AG04449 (cell line): ENCODE measurements at places on chromosomes 7 and 10.
A peak's percentile ranks its signal among the peaks of the same experiment; 100 is the strongest.

- DNase-seq = no peak
Observed at GRCh38 chr7:94391726-94392392, 2.8 kb upstream of the COL1A2 start.

- no peak for DNase-seq
Observed at GRCh38 chr10:33412241-33412640, 77.8 kb upstream of the NRP1 start.

DNA sequence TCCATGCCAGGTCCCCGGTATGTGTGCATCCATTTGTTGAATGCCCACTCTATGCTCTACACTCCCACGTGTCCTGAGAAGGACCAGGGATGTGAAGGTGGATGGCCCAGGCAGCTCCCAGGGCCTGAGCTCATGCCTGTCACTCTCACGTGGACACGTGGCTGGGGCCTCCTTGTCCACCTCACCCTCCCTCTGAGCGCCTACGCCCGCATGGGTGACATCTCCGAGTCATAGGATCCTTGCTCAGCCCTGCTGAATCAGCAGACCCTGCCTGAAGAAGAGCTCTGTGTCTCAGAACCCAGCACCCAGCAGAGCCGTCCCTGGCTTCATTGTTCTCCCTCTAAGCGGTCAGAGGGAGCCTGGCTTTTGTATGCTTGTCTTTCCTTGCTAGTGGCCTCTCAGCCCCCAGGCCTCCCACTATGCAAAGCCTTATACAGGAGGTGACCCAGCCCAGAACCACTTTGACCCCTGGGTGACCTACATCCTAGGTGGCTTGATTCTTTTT is 107.9 kb upstream of the PPIF start:
- no peak for DNase-seq

DNA sequence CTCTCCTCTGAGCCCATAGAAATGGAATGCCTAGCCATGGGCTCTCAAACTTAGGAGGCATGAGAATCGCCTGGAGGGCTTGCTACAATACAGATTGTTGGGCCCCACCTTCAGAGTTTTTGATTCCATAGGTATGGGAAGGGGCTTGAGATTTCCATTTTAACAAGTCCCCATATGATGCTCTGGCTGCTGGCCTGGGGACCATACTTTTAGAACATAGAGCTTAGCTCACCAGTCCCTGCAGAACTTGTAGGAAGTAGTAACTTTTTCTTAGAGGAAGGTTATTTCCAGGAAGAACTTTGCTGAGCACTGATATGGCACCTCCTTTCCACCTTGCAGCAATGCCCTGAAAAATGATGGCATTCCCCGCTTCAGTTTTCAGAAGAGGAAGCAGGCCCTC is 177.0 kb upstream of the ZMIZ1 start:
- DNase-seq = no peak

DNA sequence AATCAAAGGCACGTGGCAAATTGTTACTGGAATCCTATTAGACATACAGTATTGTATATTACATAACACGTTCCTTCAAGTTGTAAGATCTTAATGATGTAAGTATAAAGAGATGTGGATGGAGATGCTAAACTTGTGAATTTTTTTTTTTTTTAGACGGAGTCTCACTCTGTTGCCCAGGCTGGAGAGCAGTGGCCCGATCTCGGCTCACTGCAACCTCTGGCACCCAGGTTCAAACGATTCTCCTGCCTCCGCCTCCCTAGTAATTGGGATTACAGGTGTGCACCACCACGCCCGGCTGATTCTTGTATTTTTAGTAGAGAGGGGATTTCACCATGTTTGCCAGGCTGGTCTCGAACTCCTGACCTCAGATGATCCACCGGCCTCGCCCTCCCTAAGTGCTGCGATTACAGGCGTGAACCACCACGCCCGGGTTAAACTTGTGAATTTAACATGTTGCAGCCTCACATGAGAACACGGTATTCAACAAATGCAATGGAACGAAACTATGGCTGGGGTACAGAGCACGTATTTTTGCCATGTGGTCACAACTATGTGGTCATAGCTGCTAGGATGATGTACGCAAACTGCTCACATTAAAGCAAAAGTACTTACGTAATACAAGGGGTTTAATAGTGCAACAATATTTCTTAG is 818 bp upstream of the SUPV3L1 start:
- DNase-seq = no peak

GRCh38 chr10:48623607-48624132 is 18.8 kb upstream of the ARHGAP22 start:
- no peak for DNase-seq

GRCh38 chr10:69449841-69450240 is 1.4 kb upstream of the TSPAN15 start:
- no peak for DNase-seq

GRCh38 chr10:22369434-22370072 is 24.3 kb downstream of the SPAG6 start:
- no peak for DNase-seq

GRCh38 chr10:22554461-22555182 is 159.8 kb downstream of the PIP4K2A start:
- peak; percentile 29 for DNase-seq

- DNase-seq = no peak
Observed at GRCh38 chr10:22690614-22691431, 23.6 kb downstream of the PIP4K2A start.

- no peak for DNase-seq
Observed at GRCh38 chr7:1849351-1850041, 179.4 kb downstream of the ELFN1 start.

GRCh38 chr10:64109926-64110495 is 588.8 kb downstream of the REEP3 start:
- no peak for DNase-seq

DNA sequence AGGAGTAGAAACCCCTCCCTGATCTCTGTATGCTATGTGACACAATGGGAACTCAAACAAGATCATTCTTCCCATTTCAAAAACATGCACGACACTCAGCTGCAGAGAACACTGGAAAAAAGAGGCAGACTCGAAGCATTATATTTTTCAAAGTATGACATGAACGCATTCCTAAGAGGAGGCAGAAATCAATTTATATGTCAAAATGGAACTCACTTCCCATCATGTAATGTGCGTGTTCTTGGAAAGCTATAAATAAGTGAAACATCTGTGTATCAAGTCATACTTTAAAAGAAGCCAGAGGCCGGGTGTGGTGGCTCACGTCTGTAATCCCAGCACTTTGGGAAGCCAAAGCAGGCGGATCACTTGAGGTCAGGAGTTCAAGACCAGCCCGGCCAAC is 142.7 kb downstream of the ICA1 start:
- no peak for DNase-seq

GRCh38 chr10:29804025-29804852 is 169.5 kb upstream of the SVIL start:
- DNase-seq = peak; percentile 63

DNA sequence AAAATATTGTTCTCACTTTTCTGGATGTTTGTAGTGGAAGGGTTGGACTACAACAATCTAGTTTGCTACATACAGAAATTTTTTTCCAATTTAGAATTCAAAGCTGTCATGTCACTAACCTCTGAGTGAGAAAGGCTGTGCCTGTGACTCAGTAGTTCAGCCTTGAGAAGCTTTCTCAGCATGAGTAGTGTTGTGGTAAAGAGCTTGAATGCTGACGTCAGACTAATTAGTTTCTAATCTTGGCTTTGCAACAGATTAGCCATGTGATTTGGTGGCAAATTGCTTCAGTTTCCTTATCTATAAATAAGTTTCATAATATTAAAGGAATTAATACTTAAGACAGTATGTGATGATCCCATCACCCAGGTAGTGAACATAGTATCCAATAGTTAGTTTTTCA is 83.8 kb downstream of the ABCA13 start:
- no peak for DNase-seq

GRCh38 chr10:11440250-11441150 is 170.9 kb downstream of the USP6NL start:
- DNase-seq = no peak

GRCh38 chr10:126917975-126918908 is 13.0 kb downstream of the DOCK1 start:
- no peak for DNase-seq

DNA sequence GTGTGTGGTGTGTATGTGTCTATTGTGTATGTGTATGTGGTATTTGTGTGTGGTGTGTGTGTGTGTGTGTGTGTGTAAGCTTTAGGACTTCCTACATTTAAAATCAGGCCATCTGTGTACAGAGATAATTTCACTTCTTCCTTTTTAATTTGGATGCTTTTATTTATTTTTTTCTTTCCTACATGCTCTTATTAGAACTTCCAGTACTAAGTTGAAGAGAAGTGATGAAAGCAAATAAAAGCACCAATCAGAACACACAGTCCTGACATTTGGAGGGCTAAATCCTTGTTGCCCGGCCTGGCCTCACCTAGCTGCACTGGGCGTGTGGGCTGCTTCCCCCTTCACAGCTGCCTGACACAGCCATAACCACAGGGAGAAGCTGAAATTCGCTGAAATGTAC is 3.8 kb upstream of the MRC1 start:
- no peak for DNase-seq

GRCh38 chr10:120793088-120793487 is 58.1 kb upstream of the WDR11 start:
- no peak for DNase-seq

GRCh38 chr10:60661637-60662036 is 116.6 kb upstream of the CDK1 start:
- no peak for DNase-seq

DNA sequence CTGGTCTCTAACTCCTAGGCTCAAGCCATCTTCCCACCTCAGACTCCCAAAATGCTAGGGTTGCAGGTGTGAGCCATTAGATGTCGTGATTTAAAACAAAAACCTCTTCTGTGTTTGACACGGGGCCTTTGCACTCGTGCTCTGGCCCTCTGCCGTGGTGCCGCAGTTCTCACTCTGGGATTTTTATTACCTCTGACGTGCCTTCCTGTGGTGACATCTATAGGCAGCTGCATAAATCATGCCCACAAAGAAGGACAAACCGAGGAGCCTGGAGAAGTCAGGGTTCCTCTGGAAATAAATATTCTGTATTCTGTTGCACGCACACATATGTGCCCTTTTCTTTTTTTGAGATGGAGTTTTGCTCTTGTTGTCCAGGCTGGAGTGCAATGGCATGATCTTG is 25.9 kb upstream of the OCM start:
- DNase-seq = no peak

GRCh38 chr7:56157238-56157790 is 41.1 kb upstream of the NUPR2 start:
- no peak for DNase-seq

- no peak for DNase-seq
Observed at GRCh38 chr7:84546403-84546802, 351.8 kb upstream of the SEMA3A start.

DNA sequence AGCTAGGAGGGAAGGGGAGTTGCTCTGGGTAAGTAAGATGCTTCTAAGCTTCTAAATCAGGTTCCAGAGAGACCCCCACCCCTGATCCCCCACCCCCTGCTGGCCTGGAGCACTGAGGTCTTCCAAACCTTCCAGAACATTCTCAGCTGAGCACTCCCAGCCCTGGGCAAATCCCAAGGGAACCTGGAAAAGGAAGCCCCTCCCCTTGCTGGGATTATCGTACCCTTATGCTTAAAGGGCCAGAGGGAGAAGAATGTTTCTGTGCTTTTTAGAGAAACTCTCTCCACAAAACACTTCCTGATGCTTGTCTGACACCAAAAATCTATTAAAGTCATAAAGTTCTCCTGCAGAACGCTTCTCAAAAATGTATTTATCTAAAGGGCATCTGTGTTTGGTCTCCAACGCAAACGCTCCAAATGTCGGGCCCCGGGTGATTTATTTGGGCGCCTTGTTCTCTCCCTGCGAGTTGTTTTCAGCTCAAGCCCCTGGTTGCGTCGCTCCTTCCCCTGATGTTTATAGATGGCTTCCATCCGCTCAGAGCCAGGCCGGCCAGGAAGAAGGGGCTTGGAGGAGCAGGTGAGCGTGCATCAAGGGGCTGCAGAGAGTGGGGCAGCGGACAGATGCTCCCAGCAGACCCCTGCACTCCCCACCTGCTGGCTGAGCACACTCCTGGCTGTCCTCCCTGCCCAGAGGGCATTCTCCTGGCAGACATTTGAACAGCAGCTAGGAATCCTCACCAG is 8.2 kb upstream of the RET start:
- no peak for DNase-seq

DNA sequence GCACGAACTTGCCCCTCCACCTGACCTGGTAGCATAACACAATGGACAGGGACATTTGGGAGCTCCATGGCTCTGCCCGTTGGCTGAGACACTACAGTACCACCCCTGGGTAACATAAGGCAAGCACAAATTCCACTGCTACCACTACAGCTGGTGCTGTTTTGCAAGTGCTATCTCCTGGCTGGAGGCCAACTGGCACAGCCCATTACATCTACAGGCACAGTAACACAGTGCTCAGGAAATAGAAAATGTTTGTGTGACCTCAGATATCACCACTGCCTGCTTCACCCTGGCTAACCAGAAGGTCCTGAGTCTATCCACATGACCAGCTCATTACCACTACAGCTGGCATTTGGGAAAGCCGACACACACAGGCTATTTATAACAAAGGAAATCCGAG is 631.1 kb upstream of the MBL2 start:
- no peak for DNase-seq

- DNase-seq = no peak
Observed at GRCh38 chr10:99394761-99395386, 35.5 kb downstream of the GOT1 start.

GRCh38 chr7:42587806-42588205 is 324.1 kb downstream of the C7orf25 start:
- DNase-seq = no peak

GRCh38 chr7:30782690-30783089 is 11.5 kb downstream of the MINDY4 start:
- DNase-seq = no peak

DNA sequence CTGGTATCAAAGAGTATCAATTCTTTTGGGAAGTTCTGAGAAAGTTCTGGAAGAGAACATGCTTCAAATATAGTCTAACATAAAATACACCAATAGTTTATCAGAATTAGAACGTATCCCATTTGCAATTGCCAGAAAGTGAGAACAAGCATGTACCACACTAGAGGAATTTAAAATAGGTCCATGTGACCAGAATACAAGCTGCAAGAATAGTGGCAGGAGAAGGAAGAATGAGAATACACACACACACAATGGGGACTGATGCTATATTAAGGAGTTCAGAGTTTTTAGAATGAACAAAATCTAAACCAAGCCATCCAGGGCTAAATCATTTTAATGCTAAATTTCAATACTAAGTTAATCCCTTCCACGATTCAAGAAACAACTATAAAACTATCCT is 99.1 kb upstream of the TMEM168 start:
- DNase-seq = no peak

DNA sequence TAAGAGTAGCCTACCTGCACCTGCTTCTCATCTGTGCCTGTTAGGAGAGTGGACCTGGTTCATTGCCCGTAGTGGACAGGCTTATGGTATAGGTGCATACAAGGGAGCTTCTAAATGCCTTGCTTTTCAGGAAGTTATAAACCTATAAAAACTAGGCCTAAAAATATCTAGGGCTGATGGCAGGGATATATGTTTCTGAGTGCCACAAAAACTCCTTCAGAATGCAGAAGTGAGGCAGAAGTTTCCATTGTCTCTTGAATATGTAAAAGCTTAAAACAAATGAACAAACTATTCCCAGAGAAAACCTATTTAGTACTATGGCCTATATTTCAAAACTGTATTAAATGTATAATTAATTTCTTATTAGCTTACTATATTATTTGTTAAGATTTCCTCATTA is 91.8 kb downstream of the RNLS start:
- no peak for DNase-seq
